LHCN-M2 (cell line): ENCODE measurements at places on chromosomes 7 and 10.

GRCh38 chr10:48947690-48948469 lies 8.2 kb upstream of the LRRC18 start:
- DNase-seq: no peak

DNA sequence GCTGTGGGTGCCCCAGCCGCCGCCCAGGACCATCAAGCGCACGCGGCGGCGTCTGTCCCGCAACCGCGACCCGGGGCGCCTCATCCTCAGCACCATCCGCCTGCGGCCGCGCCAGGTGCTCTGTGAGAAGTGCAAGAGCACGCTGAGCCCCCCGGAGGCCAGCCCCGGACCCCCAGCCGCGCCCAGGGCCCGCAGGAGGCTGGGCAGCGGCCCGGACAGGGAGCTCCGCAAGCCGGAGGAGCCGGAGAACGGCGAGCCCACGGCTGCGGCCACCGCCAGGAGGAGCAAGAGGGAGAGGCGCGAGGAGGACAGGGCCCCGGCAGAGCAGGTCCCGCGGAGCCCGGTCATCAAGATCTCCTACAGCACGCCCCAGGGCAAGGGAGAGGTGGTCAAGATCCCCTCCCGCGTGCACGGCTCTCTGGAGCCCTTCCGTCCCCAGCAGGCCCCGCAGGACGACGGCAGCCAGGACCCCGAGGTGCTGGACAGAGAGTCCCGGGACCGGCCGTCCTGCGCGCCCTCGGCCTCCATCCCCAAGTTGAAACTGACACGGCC lies 8.0 kb downstream of the PWWP2B start:
- DNase-seq: no peak

GRCh38 chr10:59808896-59809643 lies 55.8 kb upstream of the MRLN start:
- peak; percentile 52 for DNase-seq

- no peak for DNase-seq
These were observed 391.4 kb downstream of the TNS3 start for GRCh38 chr7:47190462-47190861.

DNA sequence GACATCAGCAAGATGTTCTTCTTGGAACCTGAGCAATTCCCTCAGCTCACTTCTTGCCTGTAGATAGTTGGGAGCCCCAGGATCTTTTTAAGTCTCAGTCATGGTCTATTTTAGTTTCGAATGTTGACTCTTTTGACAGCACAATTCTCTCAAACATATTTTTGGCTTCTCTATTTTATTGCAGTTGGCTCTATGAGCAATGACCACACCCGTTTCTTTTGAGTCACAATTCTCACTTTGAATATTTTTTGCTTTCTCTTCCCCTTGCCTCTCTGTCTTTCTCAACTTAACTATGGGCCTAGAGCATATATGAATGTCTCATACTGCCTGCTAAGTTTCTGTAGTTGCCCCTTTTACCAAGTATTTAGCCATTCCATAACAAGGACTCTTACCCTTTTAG lies 222.8 kb downstream of the PTN start:
- peak; percentile 33 for DNase-seq

GRCh38 chr10:92354587-92354986 lies 63.6 kb downstream of the MARCHF5 start:
- DNase-seq: no peak

GRCh38 chr7:138861051-138861450 lies 63.1 kb upstream of the ATP6V0A4 start:
- no peak for DNase-seq

GRCh38 chr7:30751696-30752273 lies at the start of gene INMT:
TSS of gene INMT (plus strand) at chr7:30752135. CDS start at chr7:30752151, 16 bp downstream.
- DNase-seq: peak; percentile 15

DNA sequence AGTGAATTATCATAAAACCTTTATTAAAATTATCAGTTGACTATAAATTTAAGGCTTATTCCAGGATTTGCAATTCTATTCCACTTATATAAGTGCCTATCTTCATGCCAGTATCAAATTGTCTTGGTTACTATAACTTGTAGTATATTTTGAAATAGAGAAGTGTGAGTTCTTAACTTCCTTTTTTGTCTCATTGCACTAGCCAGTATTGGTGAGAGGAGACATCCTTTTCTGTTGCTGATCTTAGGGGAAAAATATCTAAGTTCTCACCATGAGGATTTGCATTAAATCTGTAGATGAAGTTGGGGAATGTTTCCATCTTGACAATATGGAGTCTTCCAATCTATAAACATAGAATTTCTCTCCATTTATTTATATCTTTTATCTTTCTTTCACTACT lies 104.2 kb upstream of the MKI67 start:
- no peak for DNase-seq

GRCh38 chr10:102773320-102773719 lies 29.6 kb downstream of the WBP1L start:
- peak; percentile 30 for DNase-seq

GRCh38 chr7:80871228-80871627 lies 47.6 kb downstream of the SEMA3C start:
- no peak for DNase-seq

GRCh38 chr7:11751807-11752389 lies 80.1 kb downstream of the THSD7A start:
- no peak for DNase-seq

GRCh38 chr7:151830121-151830830 lies 46.6 kb downstream of the PRKAG2 start:
- DNase-seq: no peak

DNA sequence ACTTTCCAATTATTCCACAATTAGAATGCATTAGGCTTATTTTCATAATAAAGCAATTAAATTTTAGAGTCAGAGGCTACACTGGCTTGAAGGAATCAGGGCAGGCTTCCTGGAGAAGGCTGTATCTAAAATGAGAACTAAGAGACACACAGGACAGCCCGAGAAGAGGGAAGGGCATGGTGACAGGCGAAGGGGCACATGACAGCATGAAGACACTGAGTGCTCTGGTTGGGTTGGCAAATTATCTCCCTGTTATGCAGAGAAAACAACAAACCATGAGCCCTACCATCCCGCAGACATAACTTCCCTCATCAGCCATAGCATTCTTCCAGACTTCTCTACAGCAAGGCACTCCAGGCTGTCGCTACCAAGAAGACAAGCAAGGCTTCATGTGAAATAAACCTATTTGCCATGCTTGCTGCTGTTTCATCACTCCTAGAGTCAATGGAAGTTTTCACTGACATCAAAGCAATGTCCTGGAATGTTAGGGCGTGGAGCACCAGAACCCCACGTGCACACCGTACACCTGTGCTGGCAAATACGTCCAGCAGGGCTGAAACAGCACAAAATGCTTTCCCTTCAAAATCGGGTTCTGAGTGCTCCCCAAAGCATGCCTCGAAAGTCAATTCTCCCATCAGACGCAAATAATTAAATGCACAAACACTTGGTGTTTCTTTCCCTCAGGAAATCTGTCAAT lies 21.3 kb downstream of the VOPP1 start:
- DNase-seq: no peak

DNA sequence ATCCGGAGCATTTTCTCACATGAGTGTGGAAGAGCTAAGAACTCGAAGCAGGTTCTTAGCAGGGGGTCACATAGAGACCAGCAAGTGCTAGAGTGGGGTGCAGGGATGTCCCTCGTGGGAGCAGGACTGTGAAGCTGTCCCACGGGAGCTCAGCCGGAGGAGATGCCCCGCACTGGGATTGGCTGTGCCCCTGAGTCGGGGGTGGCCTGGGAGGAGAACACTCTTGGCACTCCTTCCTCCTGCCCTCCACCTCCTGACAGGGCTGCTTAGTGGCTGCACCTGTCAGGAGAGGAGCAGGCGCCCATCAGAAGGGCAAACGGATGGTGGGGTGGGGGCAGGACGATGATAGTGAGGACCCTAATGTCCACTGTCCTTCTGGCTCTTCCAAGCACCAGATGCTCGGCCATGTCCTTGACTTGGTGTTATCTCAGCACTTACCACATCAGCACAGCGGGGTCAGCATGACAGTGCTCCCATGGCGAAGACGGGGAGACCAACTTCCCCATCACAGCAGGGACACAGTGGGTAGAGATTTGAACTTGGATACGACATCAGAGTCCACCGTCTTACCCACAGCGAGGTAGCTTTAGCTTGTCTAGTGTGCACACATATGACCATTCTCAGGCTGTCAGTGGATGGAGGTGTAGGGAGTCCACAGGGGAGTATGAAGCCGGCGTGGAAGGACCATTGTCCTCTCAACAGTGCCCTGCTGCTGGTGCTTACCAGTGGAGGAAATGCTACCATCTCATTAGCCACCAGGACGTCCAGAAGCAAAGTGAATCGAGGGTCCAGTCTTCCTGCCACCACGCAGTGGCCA lies 142.5 kb upstream of the SHH start:
- no peak for DNase-seq

GRCh38 chr10:107054469-107055156 lies 109.9 kb downstream of the SORCS1 start:
- DNase-seq: no peak

- peak; percentile 11 for DNase-seq
These were observed 160.3 kb downstream of the PAXIP1 start for GRCh38 chr7:154842591-154842990.

- DNase-seq: no peak
These were observed 29.8 kb downstream of the RSU1 start for GRCh38 chr10:16787361-16787791.

GRCh38 chr7:134962270-134962780 lies 24.0 kb upstream of the AGBL3 start:
- DNase-seq: no peak

GRCh38 chr7:99036546-99037111 lies 107.3 kb downstream of the SMURF1 start:
- peak; percentile 33 for DNase-seq

GRCh38 chr7:155285833-155286232 lies 11.8 kb upstream of the INSIG1 start:
- DNase-seq: no peak

GRCh38 chr10:62264702-62265436 lies 3.8 kb downstream of the RTKN2 start:
- peak; percentile 95 for DNase-seq

DNA sequence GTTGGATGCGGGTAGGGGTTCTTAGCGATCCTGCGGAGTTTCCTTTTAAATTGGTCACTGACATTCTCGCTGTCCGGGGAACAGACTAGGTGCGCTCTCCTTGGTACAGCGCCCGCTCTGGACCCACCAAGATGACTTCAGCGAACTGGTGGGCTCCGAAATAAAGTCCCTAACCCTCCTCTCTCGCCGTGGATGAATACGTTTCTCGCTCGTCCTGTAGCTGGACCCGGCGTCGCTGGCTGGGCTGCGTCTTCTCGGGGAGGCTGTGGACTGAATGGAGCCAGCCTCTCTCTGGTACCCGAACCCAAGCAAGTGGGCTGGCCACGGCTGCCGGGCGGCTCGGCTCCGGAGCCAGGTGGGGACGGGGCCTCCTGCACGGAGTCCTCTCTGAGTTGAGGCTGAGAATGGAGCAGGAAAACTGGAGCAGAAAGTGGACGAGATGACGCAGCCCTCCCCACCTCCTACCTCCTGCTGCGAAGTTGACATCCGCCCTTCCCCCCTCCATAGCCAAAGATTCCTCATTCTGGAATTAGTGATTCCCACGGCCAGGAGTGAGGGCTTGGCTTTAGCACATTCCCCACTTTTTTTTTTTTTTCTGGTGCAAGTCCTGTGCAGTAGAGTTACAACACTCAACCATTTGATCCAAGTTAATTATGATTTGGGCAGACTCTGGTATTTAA lies 1.5 kb downstream of the UNC5B start:
- peak; percentile 11 for DNase-seq

DNA sequence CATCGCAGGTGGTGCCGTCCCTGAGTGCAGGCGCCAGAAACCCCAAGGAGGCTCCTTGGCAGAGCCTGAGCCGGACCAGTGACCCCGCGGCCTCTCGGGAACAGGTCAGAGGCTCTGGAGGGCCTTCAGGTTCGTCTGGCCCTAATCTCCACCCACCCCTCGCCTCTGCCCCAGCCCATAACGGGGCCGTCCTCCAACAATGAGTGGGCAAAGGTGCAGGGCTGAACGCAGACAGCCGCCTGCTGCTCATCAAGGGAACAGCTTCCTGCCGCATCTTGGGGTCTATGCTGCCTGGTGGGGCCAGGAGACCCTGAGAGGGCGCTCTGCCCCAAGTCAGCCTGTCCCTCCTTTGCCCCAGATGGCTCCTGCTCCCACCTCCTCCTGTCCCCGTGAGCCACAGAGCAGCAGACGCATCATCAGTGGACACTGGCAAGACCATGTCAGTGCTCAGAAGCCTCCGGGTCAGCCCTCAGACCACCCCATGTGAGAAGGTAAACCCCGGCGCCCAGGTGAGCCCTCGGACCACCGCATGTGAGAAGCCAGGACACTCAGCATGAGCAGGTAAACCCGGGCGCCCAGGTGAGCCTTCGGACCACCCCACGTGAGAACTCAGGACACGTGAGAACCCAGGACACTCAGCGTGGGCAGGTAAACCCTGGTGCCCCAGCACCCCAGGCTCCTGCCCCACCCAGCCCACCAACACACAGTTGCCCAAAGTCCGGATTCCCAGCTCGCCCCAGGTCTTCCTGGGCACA lies 142.0 kb downstream of the PTPRN2 start:
- no peak for DNase-seq

GRCh38 chr7:29278337-29279069 lies 83.9 kb downstream of the CHN2 start:
- no peak for DNase-seq

GRCh38 chr7:123824754-123825067 lies 20.3 kb upstream of the HYAL4 start:
- no peak for DNase-seq

DNA sequence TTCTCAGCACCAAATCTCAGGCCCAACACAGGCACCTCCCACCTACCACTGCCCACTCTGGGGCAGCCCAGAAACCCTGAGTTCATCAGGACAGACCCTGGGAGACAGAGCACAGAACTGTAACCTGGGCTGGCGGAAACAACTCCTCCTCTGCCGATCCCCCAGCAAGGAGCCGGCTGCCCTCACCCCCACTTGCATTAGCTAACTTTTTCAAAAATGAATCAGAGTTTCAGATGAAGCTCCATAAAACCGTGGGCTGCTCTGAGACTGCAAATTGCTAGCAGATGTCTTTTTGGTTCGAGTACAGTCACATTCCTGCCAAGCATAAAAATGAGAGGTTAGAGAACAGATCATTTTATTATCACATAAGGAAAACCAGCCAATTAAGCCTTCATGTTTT lies 93.4 kb upstream of the PARD3 start:
- DNase-seq: peak; percentile 38

DNA sequence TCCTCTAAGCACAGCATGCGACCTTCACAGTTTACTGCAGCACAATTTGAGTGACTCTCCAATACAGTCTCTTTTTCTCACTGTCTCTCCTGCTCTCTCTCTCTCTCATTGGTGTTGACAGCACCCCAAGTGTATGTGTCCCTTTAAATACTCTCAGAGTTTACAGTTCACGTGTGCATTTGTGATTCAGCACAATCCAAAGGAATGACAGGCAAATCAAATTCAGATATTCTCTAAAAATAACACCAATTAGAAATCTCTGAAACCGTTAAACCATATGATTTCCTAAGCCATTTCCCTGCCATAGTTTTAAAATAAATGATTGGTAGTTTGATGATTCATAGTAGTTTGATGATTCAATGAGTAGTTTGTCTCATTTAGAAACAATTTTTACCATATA lies 104.0 kb upstream of the GAD2 start:
- DNase-seq: no peak

DNA sequence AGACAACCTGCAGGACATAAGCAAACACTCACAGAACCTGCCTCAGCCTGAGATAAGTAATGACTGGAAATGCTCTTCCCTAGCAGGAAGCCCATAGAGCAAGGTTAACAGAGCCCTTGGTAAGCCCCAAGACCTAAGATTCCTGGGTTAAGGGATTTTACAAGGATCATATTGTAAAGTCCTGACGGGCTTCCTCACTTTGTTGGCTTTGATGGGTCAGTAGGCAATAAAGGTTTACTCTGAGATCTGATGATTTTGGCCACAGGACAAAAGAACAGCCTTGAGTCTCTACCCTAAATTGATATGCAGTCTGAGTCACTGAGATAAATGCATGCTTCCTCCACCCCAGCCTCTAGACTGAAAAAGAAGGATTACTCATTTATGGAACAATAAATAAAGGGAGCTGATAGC lies 270.8 kb downstream of the HTR7 start:
- peak; percentile 27 for DNase-seq
